CD4-positive, alpha-beta T cell treated with Interleukin-21 for 1 hour (primary cell): ENCODE measurements at places on chromosomes 16 and 17.

- DNase-seq: no peak
Measured at GRCh38 chr16:48829336-48830310, 219.6 kb upstream of the N4BP1 start.

DNA sequence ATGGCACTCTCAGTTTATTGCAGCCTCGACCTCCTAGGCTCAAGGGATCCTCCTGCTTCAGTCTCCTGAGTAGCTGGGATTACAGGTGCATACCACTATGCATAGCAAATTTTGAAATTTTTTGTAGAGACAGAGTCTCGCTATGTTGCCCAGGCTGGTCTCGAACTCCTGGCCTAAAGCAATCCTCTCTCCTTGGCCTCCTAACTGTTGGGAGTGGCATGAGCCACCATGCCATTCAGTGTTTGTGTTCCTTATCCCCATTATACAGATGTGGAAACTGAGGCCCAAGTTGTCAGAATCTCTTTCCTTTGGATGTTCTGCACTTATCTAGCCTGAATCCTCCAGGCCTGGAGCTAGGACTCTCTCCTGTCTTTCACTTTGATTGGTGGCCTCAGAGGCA lies 40.8 kb upstream of the NKD1 start:
- DNase-seq: no peak

DNA sequence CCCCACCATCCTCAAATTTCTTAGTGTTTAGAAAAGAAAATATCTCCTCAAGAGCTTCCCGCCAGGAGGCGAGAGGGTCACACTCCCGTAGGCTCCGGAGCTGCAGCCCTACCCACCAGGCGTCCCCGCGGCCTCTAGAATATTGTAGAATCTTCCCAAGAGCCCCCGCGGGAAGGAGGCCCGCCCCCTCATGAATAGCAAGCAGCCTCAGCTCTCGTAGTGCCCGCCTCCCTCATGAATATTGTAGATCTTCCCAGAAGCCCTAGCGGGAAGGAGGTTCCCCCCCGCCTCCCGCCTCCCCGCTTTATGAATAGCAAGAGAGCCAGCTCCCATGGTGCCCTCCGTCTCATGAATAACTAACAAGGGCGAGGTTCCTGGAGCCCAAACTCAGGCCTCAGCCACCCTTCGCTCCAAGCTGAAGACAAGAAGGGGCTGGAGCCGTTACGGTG lies at the start of gene FBXO47:
Gene FBXO47 (minus strand): TSS at position 114 of the 449 bp plus-strand sequence. CDS start 4,378 bp downstream, outside the sequence.
- DNase-seq: peak; percentile 86

DNA sequence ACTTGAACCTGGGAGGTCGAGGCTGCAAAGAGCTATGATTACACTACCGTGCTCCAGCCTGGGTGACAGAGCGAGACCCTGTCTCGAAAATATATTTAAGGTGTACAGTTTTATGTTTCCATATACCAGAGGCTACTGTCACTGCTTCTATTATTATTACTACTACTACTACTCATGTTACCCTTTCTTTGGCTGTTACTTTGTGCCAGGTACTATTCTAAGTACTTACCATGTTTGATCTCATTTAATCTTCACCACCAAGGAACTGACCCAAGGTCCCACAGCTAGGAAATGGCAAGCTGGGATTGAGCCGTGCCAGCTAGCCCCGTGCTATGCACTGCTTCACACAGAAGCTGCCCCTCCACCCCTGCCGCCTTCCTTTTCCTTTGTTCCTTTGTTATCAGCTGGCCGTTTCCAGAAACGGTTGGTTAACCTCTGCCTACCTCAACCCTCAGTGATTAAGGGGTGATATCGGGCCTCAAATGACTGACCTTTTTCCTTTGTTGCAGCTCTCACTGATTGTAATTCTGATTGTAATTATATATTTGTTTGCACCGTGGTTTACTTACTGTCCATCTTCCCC lies 78.4 kb downstream of the ABCC1 start:
- no peak for DNase-seq

GRCh38 chr17:78121801-78122215 lies 6.7 kb downstream of the TMC6 start:
- no peak for DNase-seq

DNA sequence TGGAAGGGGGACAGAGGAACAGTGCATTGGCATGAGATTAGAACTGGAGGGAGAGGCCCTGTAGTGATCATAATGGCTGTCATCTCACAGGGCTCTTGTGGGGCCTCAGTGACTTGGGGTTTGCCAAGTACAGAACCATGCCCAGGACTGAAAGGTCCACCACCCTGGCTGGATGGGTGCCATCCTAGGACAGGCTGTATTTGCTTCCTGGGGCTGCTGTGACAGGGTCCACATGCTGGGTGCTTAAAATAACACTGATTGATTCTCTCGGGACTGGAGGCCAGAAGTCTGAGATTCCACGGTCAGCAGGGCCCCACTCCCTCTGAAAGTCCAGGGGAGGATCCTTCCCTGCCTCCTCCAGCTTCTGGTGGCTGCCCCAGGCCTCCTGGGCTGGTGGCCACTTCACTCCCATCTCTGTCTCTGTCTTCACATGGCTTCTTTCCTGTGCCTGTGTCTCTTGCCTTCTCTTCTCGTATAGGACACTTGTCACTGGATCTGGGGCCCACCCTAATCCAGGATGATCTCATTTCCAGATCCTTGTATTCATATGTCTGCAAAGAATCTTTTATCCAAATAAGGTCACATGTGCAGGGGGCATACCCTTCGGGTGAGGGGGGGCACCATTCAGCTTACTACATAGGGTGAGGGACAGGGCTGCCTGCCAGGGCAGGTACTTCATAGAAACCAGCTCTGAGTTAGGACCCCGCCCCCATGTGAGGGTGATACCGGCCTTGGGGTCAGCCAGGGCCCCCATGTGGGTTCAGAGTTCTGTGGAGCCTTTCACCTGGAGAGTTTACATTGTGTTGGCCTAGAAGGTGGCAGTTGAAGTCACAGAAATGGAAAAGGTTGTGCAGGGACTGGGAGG lies 52.6 kb downstream of the USP22 start:
- DNase-seq: no peak

- no peak for DNase-seq
Measured at GRCh38 chr17:76914937-76915336, 46.7 kb downstream of the MGAT5B start.

- DNase-seq: no peak
Measured at GRCh38 chr17:65489413-65490155, 71.9 kb downstream of the AXIN2 start.

GRCh38 chr17:56629531-56630075 lies 36.1 kb downstream of the NOG start:
- no peak for DNase-seq

DNA sequence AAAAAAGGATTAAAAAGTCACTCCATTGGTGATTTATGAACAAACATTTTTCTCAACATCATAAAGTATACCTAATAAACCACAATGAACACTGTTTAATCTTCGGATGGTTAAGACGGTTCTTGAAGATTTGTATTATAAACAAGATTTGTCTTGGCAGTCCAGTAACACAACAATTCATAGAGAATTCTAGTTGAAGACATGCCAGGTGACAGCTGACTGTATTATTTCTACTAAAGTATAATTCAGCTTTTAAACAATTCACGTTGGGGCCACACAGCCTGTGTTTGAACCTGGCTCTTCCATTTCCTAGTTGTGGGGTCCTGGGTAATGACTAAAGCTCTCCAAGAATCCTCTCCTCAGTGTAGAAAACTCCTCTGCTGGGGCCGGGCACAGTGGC lies 22.0 kb downstream of the STX8 start:
- no peak for DNase-seq

- no peak for DNase-seq
Measured at GRCh38 chr17:2253362-2253761, 50.2 kb downstream of the SMG6 start.

DNA sequence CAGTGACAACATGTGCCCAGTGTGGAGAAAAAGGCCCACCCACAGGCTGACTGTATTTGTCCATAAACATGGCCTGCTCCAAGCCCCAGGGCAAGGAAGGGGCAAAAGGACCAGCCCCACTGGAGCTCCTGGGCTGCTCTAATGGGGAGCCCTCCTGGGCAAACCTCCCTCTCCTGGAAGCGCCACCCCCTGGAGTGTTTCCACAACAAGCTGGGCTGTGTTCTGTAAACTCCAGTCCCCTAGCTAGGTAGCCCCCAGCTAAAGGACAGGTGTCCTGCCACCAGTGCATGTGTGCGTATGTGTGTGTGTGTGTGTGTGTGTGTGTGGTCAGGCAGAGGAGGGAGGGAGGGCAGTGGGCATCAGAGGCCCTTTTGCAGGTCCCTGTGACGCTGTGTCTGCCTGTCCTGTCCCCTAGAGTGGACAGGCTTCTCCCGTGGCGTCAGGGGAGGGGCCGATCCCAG lies 11.3 kb upstream of the STAC2 start:
- DNase-seq: no peak

DNA sequence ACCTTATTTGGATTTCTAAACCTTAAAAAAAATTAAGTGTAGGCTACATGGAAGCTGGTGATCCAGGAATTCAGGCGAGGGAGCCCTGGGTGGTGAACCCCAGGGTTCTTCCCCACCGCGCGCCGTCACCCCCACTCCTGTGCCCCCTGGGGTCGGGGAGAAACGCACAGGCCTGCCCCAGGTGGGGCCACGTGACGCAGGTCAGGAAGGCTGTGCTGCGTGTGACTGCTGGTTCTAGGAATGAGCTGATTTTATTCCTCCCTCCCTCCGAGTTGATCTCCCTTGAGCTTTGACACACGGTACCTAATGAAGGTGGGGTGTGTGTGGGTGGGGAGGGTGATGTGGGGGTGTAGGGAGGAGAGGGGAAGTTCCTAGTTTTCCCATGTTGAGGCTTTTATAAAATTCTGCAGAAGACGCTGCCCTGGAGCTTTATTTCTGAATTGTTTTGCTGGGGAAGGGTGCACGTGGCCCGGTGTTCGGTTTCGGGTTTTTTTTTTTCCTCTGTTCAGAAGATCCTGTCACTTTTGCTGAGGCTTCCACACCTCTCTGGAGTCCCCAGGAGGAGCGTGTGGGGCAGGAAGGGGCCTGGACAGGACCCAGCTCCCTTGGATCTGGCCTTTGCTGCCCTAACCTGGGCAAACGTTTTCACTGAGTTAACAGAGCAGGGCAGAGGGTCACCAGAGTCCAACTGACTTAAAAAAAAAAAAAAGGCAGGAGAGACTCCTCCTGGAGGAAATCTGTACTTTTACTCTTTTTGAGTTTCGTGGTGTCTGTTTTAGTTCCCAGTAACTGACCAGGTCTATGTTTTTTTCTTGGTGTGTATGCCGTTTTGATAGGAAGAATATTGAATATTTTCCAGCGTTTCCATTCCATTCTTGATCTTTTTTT lies 55.8 kb upstream of the GSE1 start:
- no peak for DNase-seq

GRCh38 chr16:15961060-15961511 lies 11.7 kb downstream of the ABCC1 start:
- DNase-seq: peak; percentile 90

GRCh38 chr16:15970202-15970601 lies 20.8 kb downstream of the ABCC1 start:
- no peak for DNase-seq

DNA sequence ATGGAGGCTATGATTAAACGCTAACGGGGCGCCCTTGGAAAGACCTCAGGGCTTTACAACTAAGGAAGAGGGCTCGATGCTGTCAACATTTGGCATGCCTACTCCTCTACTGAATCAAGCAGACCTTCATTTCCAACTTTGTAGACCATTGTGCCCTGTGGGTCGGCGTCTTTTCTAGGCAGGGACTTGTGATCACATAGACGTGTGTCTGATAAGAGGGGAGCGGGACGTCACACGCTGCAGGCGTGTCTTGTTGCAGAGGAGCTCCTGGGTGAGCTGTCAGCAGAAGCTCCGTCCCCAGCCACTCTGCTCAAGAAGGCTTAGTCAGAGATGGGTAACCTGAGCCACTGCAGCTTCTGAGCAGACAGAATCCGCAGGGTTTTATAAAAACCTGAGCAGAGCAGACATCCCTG lies 2.8 kb downstream of the MAPK8IP3 start:
- no peak for DNase-seq

GRCh38 chr16:24736758-24737157 lies 7.3 kb downstream of the TNRC6A start:
- DNase-seq: no peak

- DNase-seq: no peak
Measured at GRCh38 chr16:7867831-7868230, 535.2 kb downstream of the RBFOX1 start.

GRCh38 chr16:62652441-62653120 lies 616.3 kb upstream of the CDH8 start:
- DNase-seq: no peak

- DNase-seq: no peak
Measured at GRCh38 chr16:2767891-2768290, 9.2 kb downstream of the ELOB start.
